ENCODE measurements at places on chromosomes 11 and 22. TPM values are rescaled to one million over a fixed set of nuclear protein-coding genes. Genes with fewer than 3 reads are reported as not detected.

Gene SLC37A2
- total RNA-seq, result 27.0 TPM

Gene NOX4
- total RNA-seq, result not detected

Gene ARHGAP1
- 55.0 TPM for total RNA-seq

Gene EPS8L2
- total RNA-seq, result 13.9 TPM

DNA sequence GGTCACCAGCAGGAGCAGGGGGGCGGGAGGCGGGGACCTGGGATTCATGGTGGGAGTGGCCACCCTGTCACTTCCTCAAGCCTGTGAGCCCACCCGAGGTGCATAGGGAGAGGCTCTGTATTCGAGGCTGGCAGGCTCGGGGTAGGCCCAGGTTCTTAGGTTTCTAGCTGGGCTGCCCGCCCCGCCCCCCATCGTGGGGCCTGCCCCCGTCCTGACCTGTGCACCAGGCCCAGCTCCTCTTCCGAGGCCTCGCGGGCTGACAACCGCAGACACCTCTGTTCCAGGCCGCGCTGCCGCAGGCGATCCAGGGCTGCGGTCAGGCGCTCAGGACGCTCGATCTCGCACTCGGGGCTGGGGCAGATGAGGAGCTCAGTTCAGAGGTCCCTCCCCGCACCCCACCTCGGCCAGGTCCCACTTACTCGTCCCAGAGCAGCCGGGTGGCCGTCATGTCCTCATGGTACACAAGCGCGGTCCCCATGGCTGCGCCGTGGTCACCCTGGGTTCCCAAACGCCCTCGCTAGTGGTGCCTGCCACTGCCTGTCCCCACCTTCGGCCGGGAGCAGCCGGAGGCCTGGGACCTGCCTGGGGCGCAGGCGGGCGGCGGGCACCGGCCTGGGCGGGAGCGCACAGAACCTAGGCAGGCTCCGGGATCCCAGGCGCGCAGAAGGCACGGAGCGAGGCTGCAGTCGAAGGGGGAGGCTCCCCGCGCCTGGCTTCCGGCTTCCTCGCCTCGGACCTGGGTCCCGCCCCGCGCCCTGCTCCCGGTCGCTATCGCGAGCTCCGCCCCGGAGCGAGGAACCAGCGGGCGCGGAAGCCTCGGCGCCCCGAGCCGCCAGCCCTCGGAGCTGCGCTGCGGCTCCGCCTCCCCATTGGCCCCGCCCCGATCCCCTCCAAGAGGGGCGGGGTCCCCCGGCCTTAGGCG, at the start of gene HDAC10:
Gene HDAC10 (minus strand): TSS at position 711 of the 922 bp plus-strand sequence. CDS start 233 bp downstream, at position 478.
- H3K27me3 ChIP-seq, result no peaks in the 10 kb centered on the region
- peak within 1 kb of the TSS; percentile 49 for H3K27ac ChIP-seq
- H3K36me3 ChIP-seq, result peaks cover 29% of the 10 kb centered on the region
- peaks cover 15% of the 10 kb centered on the region for H3K4me1 ChIP-seq

- no peaks in the 10 kb centered on the region for H3K27me3 ChIP-seq
- H3K27ac ChIP-seq, result no peak overlapping the region
- no peak for DNase-seq
- peaks cover 5% of the 10 kb centered on the region for H3K4me1 ChIP-seq
- no peaks in the 10 kb centered on the region for H3K36me3 ChIP-seq
These were observed 9.6 kb upstream of the CTSD start for GRCh38 chr11:1773131-1773993.

- DNase-seq, result no peak
- H3K36me3 ChIP-seq, result peaks cover 13% of the 10 kb centered on the region
- H3K4me3 ChIP-seq, result no peak overlapping the region
These were observed 64.4 kb downstream of the PRDM11 start for GRCh38 chr11:45210846-45211245.

- peaks cover 17% of the 10 kb centered on the region for H3K4me1 ChIP-seq
- no peak overlapping the region for H3K27ac ChIP-seq
- peak overlapping the region; percentile 61 for H3K4me3 ChIP-seq
- peak; percentile 73 for DNase-seq
- no peaks in the 10 kb centered on the region for H3K27me3 ChIP-seq
These were observed 36.3 kb upstream of the POLA2 start for GRCh38 chr11:65225279-65226102.

DNA sequence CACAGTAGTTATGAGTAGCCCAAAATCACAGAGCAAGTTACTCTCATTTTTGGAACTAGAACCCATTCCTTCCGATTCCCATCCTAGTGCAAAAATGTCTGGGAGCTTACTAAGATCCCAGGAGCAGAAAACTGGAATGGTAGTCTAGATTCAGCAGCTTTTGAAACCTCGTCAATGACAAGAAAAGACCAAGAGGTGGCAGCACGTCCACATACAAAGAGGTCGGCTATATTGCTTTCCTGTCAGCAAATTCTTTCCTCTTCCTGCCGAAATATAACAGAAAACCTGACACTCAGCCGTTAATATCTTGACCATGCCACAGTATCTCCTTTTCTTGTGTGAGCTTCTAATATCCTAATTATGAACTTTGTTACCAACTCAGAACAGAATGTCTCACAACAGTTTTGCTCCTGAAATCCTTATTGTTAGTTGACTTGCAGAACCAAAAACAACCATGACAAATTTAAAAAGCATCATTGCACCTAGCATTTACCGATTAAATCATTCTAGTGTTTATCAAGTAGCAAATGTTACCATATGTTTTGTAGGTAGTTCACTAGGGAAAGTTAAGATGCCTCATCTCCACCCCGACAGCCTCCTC, 92.8 kb upstream of the OR9G4 start:
- H3K4me3 ChIP-seq, result no peak overlapping the region
- H3K36me3 ChIP-seq, result no peaks in the 10 kb centered on the region
- peak; percentile 9 for DNase-seq
- H3K27me3 ChIP-seq, result no peaks in the 10 kb centered on the region

Gene CSNK2A3
- 0.49 TPM for total RNA-seq

- no peaks in the 10 kb centered on the region for H3K4me1 ChIP-seq
- no peak overlapping the region for H3K27ac ChIP-seq
- H3K27me3 ChIP-seq, result no peaks in the 10 kb centered on the region
- H3K4me3 ChIP-seq, result no peak overlapping the region
These were observed 1.6 kb upstream of the LRRC55 start for GRCh38 chr11:57180081-57180561.

GRCh38 chr11:132910011-132910760, 622.1 kb downstream of the OPCML start:
- H3K27me3 ChIP-seq, result no peaks in the 10 kb centered on the region
- DNase-seq, result no peak
- no peaks in the 10 kb centered on the region for H3K36me3 ChIP-seq
- no peaks in the 10 kb centered on the region for H3K4me1 ChIP-seq

Gene SPON1
- total RNA-seq, result 0.22 TPM

DNA sequence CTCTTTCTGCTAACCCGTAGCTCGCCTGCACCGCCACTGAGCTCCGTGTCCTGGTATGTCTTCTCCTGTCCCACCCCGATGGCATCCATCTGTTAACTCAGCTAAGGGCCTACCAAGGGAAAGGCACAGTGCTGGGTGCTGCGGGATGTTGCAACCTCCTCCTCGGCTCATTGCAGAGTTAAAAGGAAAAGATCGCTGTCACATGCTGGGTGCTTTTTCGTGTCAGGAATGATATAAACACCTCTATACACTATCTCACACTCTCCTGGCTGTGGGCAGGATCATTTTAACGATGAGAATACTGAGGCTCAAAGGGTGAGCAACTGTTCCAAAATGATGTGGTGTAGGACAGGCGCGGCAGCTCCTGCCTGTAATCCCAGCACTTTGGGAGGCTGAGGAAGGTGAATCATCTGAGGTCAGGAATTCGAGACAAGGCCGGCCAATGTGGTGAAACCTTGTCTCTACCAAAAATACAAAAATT, 10.1 kb downstream of the TXN2 start:
- H3K4me1 ChIP-seq, result peaks cover 15% of the 10 kb centered on the region
- H3K36me3 ChIP-seq, result peaks cover 4% of the 10 kb centered on the region
- H3K4me3 ChIP-seq, result no peak overlapping the region
- no peak for DNase-seq

DNA sequence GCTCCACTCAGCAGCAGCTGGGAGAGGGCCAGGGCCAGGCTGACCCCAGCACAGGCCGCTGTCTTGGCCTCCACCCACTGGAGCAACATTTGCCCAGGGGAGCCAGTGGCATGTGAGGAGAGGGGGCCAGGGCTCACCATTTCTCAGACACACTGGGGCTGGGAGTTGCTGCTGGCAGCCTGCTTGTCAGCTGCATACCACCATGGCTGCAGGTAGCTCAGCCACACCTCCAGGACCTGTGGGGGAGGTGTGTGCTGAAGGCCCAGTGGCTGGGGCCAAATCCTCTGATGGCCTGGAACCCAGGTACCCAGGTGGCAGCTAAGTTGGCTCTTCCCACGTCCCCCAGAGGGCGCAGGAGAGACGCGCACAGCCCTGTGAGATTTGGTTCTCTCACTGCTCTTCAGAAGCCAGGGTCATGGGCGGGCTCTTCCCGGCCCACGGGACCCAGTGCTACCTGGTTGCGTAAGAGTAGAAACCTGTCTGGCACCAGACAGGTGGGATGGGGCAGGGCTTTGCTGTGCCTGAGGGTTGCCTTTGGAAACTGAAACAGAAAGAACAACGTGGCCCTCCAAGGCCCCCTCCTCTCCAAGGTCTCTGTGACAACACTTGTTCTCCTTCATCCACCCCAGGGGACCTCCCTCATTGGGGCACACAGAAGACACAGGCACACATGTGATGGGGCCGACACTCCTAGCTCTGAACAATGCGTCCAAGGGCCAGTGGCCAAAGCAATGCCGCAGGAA, 98.8 kb downstream of the MED15 start:
- no peak overlapping the region for H3K4me3 ChIP-seq
- H3K36me3 ChIP-seq, result no peaks in the 10 kb centered on the region
- peak; percentile 73 for DNase-seq
- no peaks in the 10 kb centered on the region for H3K27me3 ChIP-seq

Gene OR4A47
- not detected for total RNA-seq

Gene APOA1
- not detected for total RNA-seq

GRCh38 chr22:30903876-30904460, 64.6 kb downstream of the MORC2 start:
- no peak overlapping the region for H3K4me3 ChIP-seq
- DNase-seq, result no peak
- H3K27me3 ChIP-seq, result no peaks in the 10 kb centered on the region

- H3K36me3 ChIP-seq, result peaks cover 55% of the 10 kb centered on the region
- no peak for DNase-seq
- H3K27me3 ChIP-seq, result no peaks in the 10 kb centered on the region
- peaks cover 89% of the 10 kb centered on the region for H3K4me1 ChIP-seq
- no peak overlapping the region for H3K4me3 ChIP-seq
These were observed 14.8 kb downstream of the FLI1 start for GRCh38 chr11:128708660-128709059.

GRCh38 chr11:118064956-118065355, 11.9 kb upstream of the TMPRSS4 start:
- no peak overlapping the region for H3K4me3 ChIP-seq
- H3K36me3 ChIP-seq, result no peaks in the 10 kb centered on the region
- H3K27me3 ChIP-seq, result no peaks in the 10 kb centered on the region
- no peak overlapping the region for H3K27ac ChIP-seq

- no peak overlapping the region for H3K27ac ChIP-seq
- H3K27me3 ChIP-seq, result peaks cover 8% of the 10 kb centered on the region
These were observed 42.8 kb upstream of the CCND1 start for GRCh38 chr11:69598147-69598546.

- DNase-seq, result no peak
- no peak overlapping the region for H3K27ac ChIP-seq
- H3K4me3 ChIP-seq, result no peak overlapping the region
- no peaks in the 10 kb centered on the region for H3K4me1 ChIP-seq
These were observed 13.6 kb downstream of the RNF215 start for GRCh38 chr22:30373331-30374325.

Gene DCHS1
- 0.84 TPM for total RNA-seq

GRCh38 chr11:47791774-47792430, 24.8 kb upstream of the FNBP4 start:
- H3K4me1 ChIP-seq, result no peaks in the 10 kb centered on the region
- peaks cover 19% of the 10 kb centered on the region for H3K36me3 ChIP-seq
- no peak overlapping the region for H3K4me3 ChIP-seq
- H3K27me3 ChIP-seq, result no peaks in the 10 kb centered on the region

Gene RHOD
- total RNA-seq, result not detected

DNA sequence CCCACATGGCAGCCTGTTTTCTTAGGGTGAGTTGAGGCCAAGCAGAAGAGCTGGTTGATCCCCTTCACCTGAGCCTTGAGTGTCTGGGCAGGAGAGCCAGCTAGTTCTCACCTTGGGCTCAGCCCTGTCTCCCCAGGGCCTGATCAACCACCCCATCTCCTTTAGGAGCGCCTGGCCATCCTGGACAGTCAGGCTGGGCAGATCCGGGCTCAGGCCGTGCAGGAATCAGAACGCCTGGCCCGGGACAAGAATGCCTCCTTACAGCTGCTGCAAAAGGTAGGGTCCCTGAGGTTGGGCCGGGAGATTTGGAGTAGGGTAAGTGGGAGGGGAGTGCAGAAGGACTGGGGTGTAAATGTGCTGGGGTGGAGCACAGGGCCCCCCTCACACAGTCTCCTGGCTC, 31.3 kb downstream of the PHLDB1 start:
- no peaks in the 10 kb centered on the region for H3K36me3 ChIP-seq
- H3K4me1 ChIP-seq, result no peaks in the 10 kb centered on the region
- DNase-seq, result no peak
- no peak overlapping the region for H3K27ac ChIP-seq

- H3K4me1 ChIP-seq, result no peaks in the 10 kb centered on the region
- no peaks in the 10 kb centered on the region for H3K27me3 ChIP-seq
- no peaks in the 10 kb centered on the region for H3K36me3 ChIP-seq
- no peak for DNase-seq
- H3K4me3 ChIP-seq, result no peak overlapping the region
- no peak overlapping the region for H3K27ac ChIP-seq
These were observed 143.3 kb upstream of the TBCEL start for GRCh38 chr11:120880498-120881175.

GRCh38 chr11:99098751-99099150, 78.0 kb downstream of the CNTN5 start:
- no peaks in the 10 kb centered on the region for H3K4me1 ChIP-seq
- no peak overlapping the region for H3K4me3 ChIP-seq
- no peak overlapping the region for H3K27ac ChIP-seq
- H3K36me3 ChIP-seq, result no peaks in the 10 kb centered on the region
- DNase-seq, result no peak

- H3K27ac ChIP-seq, result no peak overlapping the region
- no peaks in the 10 kb centered on the region for H3K36me3 ChIP-seq
- no peak for DNase-seq
These were observed 37.9 kb downstream of the TST start for GRCh38 chr22:36981247-36981775.

- H3K36me3 ChIP-seq, result no peaks in the 10 kb centered on the region
- H3K4me3 ChIP-seq, result no peak overlapping the region
- H3K27ac ChIP-seq, result no peak overlapping the region
- DNase-seq, result peak; percentile 47
These were observed 64.1 kb downstream of the ME3 start for GRCh38 chr11:86608251-86608799.

Gene IRAG1
- total RNA-seq, result 0.32 TPM

Gene PAMR1
- not detected for total RNA-seq

- no peaks in the 10 kb centered on the region for H3K36me3 ChIP-seq
- H3K4me1 ChIP-seq, result no peaks in the 10 kb centered on the region
- peak; percentile 43 for DNase-seq
- no peaks in the 10 kb centered on the region for H3K27me3 ChIP-seq
These were observed 1098.6 kb upstream of the CCDC90B start for GRCh38 chr11:84384731-84385130.

Gene RFPL2
- total RNA-seq, result not detected

GRCh38 chr11:15969701-15970329, 386.5 kb downstream of the SOX6 start:
- no peak for DNase-seq
- no peak overlapping the region for H3K27ac ChIP-seq
- no peak overlapping the region for H3K4me3 ChIP-seq
- no peaks in the 10 kb centered on the region for H3K27me3 ChIP-seq

Data from B cell (primary cell).